Endothelial cell of umbilical vein (primary cell): ENCODE measurements at places on chromosomes 11 and 22.

DNA sequence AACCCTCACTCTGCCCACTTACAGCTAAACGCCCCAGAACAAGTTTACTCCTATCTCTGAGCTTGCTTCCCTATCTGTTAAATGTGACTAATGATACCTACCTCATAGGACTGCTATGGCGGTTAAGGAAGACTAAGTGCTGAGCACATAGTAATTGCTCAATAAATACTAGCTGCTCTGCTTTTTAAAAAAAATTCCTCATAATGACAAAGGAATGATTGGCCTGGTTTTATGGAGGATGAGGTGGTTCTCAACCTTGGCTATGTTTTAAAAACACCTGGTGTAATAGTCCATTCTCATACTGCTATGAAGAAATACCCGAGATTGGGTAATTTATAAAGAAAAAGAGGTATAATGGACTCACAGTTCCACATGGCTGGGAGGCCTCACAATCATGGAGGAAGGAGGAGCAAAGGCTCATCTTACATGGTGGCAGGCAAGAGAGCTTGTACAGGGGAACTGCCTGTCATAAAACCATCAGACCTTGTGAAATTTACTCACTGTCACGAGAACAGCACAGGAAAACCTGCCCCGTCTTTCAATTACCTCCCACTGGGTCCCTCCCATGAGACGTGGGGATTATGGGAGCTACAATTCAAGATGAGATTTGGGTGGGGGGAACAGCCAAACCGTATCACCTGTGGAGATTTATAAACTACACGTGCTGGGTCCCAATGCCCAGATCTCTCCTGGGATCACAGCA is 127.2 kb upstream of the SYT13 start:
- no peak for DNase-seq

GRCh38 chr11:32430568-32431381 is 4.6 kb downstream of the WT1 start:
- DNase-seq, result no peak

DNA sequence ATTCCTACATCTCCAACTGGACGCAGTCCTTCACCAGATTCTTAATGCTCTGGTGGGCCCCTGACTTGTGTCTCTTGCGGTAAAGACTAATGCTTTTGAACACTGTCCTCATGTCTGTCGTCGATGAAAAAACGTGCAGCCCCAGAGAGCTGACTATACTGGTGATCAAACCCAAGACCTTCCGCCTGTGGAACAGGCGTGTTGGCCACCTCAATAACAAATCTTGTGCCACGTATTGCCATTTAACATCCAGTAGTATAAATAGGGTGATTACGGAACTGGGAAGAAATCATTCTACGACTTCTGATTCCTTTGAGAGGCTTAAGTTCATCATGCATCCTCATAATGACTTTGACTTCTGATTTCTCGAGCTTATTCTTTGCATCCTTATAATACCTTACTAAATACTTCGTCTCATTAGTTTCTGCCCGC is 45.6 kb downstream of the OR4D9 start:
- DNase-seq, result peak; percentile 63

DNA sequence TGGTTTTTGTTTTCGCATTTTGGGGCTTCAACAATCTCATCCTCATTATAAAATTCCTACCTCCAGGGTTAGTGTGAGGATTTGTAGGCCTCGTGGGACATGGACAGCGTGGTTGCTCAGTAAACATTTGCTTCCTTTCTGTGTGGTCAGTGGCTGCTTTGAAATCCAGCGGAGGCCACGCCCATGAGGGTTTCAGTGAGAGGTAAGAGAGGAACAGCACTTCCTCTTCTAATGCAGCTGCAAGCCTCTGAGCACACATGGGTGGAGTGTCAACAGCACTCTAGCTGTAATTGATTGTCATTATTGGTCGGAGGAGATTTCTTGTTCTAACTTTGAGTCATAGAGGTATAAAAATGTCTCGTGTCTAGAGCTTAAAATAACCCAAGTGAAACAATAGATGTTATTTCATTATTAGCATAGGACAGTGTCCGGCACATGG is 6.0 kb upstream of the ARHGAP42 start:
- no peak for DNase-seq

DNA sequence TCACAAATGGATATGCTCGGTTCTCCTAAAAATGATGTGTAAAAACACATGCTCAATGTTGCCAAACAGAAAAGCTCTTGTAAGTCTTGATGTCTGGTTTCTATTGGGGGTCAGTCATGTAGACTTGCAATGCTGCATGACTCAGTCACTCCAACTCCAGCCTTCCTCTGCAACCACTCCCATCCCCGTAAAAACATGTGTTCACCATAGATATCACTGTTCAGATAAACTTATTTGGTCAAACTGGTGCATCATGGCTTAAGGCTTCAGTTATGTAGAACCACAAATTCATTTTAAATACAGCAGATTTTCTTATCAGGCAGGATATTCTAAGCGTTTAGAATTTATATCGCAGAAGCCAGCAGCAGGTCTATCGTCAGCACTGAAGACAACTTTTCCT is 298.4 kb upstream of the LUZP2 start:
- DNase-seq, result peak; percentile 5

DNA sequence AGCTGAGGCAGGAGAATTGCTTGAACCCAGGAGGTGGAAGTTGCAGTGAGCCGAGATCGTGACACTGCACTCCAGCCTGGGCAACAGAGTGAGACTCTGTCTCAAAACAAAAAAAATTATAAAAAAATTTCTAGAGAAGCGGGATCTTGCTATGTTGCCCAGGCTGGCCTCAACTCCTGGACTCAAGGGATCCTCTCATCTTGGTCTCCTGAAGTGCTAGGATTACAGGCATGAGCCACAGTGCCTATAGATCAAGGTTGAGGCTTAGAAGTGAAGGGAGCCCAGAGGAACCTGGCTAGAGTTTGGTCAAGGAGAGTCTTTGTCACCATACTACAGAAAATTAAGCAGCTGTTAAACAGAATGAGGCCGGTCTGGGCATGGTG is 1.4 kb upstream of the MCM5 start:
- no peak for DNase-seq
